A549 treated with CpdA at 1 μM for 4 hours (cell line): ENCODE measurements at places on chromosomes 12 and 14. TPM values are rescaled to one million over a fixed set of nuclear protein-coding genes. Genes with fewer than 3 reads are reported as not detected.

ABHD12B gene
- total RNA-seq = not detected in 5 replicates

PAN2 gene
- 15.0 to 16.0 TPM (median 15.7 TPM) in 5 replicates for total RNA-seq

OVCH1 gene
- not detected in 5 replicates for total RNA-seq

CISTR gene
- not detected in 5 replicates for total RNA-seq

CPNE8 gene
- total RNA-seq = 10.1 to 12.4 TPM (median 10.8 TPM) in 5 replicates

GALNT8 gene
- total RNA-seq = not detected in 5 replicates

WNT1 gene
- total RNA-seq = 0.07 TPM in 1 of 5 replicates, not detected in the others

PTPRO gene
- 0.06 to 0.14 TPM in 2 of 5 replicates, not detected in the others for total RNA-seq

ETFRF1 gene
- 7.1 to 10.9 TPM (median 8.9 TPM) in 5 replicates for total RNA-seq

SLC39A5 gene
- 0.13 TPM in 1 of 5 replicates, not detected in the others for total RNA-seq

DYRK2 gene
- total RNA-seq = 9.8 to 14.0 TPM (median 11.9 TPM) in 5 replicates

GPR68 gene
- 0.05 to 0.25 TPM (median 0.07 TPM) in 4 of 5 replicates, not detected in the other for total RNA-seq

INHBE gene
- 0.07 to 0.20 TPM (median 0.13 TPM) in 4 of 5 replicates, not detected in the other for total RNA-seq

CLEC12A gene
- not detected in 5 replicates for total RNA-seq

ACOT4 gene
- 1.4 to 2.2 TPM (median 2.0 TPM) in 5 replicates for total RNA-seq

NEDD8 gene
- total RNA-seq = 443 to 489 TPM (median 464 TPM) in 5 replicates

TGFB3 gene
- 0.83 to 1.4 TPM (median 0.92 TPM) in 5 replicates for total RNA-seq

SERPINA12 gene
- total RNA-seq = not detected in 5 replicates

OASL gene
- total RNA-seq = 3.9 to 5.0 TPM (median 4.6 TPM) in 5 replicates

SLCO1B1 gene
- 0.26 to 0.53 TPM (median 0.37 TPM) in 5 replicates for total RNA-seq

LRP1-AS gene
- total RNA-seq = not detected in 5 replicates

PPFIA2 gene
- not detected in 5 replicates for total RNA-seq

FAM181A gene
- total RNA-seq = not detected in 5 replicates

GON7 gene
- 13.5 to 18.5 TPM (median 15.5 TPM) in 5 replicates for total RNA-seq

ZBTB42 gene
- total RNA-seq = 2.3 to 3.5 TPM (median 2.9 TPM) in 5 replicates

IL31 gene
- not detected in 5 replicates for total RNA-seq

PPP2R5E gene
- 24.6 to 27.3 TPM (median 26.1 TPM) in 5 replicates for total RNA-seq
